ENCODE measurements at places on chromosomes 7 and 10.

GRCh38 chr7:149862156-149862555 is 11.6 kb upstream of the ATP6V0E2 start:
- DNase-seq, result no peak

DNA sequence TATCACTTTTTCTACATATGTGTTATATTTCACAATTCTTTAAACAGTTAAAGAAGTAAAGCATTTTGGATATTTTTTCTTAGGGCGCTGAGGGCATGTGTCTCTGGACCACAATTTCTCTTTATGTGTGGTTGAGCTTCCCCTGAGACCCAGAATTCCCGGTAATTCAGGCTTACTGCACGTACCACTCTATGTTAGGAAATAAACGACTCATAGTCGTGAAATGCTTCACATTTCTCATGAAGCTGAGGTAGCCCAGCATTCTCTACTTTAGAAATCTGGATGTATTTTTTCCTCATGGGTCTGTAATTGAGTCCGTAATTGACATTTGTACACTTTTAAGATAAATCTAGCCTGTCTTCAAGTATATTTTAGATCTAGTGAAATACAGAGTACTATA is 170.6 kb downstream of the FZD1 start:
- no peak for DNase-seq

- no peak for DNase-seq
These were observed 42.2 kb downstream of the BMPR1A start for GRCh38 chr10:86798611-86799010.

DNA sequence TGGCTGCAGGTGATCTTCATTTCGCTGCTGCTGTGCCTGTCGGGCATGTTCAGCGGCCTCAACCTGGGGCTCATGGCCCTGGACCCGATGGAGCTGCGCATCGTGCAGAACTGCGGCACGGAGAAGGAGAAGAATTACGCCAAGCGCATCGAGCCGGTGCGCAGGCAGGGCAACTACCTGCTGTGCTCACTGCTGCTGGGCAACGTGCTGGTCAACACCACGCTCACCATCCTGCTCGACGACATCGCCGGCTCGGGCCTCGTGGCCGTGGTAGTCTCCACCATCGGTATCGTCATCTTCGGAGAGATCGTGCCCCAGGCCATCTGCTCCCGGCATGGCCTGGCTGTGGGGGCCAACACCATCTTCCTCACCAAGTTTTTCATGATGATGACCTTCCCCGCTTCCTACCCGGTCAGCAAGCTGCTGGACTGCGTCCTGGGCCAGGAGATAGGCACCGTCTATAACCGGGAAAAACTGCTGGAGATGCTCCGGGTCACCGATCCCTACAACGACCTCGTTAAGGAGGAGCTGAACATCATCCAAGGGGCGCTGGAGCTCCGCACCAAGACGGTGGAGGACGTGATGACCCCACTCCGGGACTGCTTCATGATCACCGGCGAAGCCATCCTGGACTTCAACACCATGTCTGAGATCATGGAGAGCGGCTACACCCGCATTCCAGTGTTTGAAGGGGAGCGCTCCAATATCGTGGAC is 1.3 kb downstream of the CNNM2 start:
- DNase-seq, result peak; percentile 19

DNA sequence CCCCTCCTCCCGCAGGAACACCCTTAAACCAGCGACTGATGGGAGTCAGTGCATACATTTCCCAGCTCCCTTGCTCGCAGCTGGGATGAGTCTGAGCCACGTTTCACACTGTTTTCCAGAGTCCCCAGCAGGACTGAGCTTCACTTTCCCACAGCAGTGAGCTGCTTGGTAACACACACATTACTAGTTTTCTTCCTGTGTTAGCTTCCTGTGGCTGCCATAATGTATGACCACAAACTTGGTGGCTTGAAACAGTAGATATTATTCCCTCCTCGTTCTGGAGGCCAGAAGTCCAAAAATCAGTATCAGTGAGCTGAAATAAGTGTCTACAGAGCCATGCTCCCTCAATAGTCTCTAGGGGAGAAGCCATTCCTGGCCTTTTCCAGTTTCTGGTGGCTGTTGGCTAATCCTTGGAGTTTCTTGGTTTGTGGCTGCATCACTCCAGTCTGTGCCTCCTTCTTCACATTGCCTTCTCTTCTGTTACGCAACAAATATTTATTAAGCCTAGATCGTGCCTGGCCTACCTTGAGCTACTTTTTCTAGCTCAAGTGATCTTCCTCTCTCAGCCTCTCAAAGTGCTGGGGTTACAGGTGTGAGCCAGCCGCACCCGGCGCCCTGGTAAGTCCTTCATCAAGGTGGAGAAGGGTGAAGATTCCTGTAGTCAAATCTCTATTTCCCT is 26.2 kb upstream of the CARD11 start:
- DNase-seq, result no peak

GRCh38 chr7:102042016-102042656 is 224.7 kb downstream of the CUX1 start:
- DNase-seq, result no peak

DNA sequence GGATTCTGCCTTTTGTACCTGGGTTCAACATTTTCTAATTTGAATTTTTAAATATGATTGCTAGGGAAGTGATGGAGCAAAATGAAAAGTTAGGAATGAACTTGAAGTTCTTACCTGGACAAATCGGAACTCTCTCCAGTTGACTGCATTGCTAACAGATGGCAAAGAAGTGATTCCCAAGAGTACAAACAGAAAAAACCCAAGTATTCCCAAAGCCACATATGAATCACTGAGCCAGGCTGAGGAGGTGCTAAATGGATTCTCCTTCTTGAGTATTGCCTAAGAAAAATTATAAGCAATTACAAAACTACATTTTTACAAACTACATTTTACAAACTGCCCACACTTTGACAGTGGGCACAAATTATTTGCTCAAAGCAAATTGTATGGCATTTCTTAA is 25.9 kb downstream of the STEAP4 start:
- no peak for DNase-seq

DNA sequence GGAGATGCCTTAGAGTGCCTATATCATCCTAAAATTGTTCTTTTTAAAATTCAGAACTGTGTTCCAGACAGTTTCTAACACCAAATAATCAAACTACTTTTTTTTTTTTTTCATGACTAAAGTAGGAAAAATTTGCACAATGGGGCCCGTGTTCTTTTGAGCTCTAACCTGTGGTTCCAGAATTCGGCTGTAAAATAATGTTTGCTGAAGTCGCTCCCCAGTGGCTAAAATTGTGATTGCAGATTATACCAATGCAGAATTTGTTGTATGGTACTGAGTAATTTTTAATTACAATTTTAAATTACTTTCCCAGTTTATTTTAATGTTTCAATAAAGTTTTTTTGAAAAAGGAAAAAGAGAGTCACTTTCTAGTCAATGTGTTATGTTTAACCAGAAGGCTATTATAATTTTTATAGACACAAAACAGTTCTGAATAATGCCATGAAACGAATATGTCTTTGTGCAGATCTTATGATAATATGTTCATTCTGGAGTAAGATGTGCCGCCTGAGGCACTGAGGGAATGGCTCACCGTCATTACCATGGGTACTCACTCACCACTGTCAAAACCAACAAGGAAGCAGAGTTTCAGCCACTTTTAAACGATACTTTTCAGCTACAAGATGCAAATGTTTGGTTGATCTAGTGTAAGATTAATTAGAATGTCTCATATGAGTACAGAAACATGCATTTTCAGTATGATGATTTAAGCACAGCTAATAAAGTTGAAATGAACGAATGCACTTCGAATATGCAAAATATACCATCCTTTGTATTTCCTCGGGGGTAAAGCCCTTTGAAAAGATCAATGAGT is 173.6 kb downstream of the PRKCQ start:
- no peak for DNase-seq

DNA sequence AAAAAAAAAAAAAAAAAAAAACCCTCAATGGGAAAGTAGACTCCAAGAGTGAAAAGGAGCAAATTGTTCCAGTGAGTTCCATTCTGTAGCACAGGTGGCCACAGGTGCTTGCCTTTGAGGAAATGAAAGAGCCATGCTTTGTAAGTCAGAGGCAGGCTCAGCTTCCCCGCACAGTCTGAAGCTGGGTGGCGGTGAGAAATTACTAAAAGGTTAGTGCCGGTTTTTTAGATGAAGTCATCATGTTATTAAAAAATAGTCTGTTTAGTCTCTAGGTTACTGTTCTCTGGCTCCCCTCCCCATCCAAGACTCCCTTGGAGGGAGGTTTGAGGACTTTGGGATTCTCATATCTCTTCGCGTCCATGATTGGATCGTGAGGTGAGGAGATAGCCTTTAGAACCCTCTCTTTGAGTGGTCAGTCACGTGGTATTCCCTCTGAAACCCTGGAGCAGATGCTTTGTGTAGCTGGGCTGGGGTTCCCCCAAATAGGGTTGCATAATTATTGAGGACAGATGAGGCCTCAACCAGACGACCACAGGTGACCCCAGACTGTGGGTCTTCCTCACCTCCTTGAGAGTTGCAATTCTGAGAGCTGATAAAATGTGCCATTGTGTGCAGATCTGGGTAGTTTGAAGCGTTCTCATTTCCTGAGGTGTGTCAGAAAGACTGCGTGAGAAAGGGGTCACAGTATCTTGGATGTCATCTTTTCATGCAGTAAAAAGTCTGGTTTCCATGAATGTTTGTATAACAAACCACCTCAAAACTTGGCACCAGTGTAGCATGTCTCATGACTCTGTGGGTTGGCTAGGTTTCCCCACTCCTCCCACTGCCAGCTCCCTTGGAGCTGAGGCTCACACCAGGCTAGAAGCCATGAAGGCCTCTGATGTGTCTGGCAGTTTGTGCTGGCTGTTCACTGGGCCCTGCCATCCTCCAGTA is 27.1 kb downstream of the OGDH start:
- DNase-seq, result no peak

DNA sequence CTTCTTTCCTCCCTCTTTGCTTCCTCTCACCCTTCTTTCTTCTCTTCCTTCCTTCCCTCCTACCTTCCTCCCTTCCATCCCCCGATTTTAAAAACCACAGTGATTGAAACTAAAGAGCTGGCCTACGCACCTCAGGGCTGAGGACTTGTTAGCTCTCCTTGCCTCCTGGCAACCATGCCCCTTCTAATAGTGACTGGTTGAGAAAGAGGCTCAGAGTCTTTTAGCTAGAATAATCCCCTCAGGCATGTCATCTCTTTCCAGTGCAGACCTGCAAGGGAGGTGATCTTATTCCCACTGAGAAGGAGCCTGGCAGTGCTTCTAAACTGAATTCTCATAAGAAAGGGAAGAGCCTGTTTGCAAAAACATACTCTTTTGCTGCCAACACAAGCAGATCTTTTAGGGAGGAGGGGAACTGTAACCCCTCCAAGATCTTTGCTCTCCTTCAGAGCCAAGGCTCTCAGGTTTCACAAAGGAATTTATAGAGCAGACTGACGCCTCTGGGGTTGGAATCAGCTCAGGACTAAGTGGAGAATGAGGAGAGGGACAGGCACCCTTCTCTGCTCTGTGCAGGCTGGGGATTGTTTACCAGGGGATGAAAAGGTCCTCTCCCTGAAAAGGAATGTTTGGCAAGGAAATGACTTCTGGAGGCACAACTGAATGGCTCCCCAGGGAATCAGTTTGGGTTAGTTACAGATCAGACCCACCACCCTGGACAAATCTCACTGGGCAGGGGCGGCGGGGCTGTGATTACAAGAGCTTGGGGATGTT is 9.4 kb upstream of the ANKRD1 start:
- peak; percentile 53 for DNase-seq

DNA sequence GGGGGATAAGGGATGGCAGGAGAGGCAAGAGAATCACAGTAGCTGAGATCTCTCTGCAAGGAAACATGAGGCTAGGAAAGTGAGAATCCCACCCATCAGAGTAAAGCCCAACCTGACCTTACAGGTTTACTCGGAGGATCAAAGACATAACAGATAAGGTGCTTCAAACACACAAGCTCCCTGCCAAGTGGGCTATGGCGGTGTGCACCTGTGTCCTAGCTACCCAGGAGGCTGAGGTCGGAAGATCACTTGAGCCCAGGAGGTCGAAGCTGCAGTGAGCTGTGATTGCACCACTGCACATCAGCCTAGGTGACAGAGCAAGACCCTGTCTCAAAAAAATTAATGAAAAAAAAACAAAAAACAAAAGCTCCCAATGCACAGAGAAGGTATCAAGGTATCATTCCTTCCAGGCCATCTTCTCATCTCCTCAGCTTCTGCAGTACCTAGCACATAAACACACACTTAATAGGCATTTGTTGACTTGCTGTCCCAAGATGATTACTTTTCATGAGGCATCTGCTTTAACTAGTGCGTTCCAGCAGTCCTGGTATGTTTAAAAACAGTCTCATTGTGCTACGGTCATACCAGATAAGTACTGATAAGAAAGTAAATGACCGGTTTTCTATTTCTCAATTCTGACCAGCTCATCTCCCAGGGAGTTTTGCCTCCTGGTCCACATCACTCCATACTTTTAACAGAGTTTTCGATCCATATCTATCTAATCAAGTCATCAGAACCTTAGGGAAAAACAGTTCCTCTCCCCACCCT is 13.3 kb downstream of the GNA12 start:
- DNase-seq, result no peak

- no peak for DNase-seq
These were observed 957.0 kb upstream of the LRRTM3 start for GRCh38 chr10:65968871-65969270.

DNA sequence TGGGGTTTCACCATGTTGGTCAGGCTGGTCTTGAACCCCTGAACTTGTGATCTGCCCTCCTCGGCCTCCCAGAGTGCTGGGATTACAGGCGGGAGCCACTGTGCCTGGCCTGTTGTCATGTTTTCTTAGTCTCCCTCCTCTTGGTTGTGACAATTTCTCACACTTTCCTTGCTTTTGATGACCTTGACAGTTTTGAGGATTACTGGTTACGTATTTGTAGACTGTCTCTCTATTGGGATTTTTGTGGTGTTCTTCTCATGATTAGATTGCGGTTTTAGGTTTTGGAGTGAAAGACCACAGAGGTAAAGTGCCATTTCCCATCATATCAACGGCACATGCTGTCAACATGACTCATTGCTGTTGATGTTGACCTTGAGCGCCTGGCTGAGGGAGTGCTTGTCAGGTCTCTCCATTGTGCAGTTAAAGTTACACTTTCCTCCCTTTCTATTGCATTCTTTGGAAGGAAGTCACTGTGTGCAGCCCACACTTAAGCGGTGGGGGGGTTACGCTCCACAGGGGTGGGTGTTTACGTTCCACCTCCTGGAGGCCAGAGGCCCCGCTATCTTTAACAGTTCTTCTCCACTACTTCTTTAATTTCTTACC is 10.8 kb downstream of the NEURL1 start:
- peak; percentile 78 for DNase-seq

- DNase-seq, result no peak
These were observed 10.6 kb upstream of the PWWP2B start for GRCh38 chr10:132386419-132386831.

DNA sequence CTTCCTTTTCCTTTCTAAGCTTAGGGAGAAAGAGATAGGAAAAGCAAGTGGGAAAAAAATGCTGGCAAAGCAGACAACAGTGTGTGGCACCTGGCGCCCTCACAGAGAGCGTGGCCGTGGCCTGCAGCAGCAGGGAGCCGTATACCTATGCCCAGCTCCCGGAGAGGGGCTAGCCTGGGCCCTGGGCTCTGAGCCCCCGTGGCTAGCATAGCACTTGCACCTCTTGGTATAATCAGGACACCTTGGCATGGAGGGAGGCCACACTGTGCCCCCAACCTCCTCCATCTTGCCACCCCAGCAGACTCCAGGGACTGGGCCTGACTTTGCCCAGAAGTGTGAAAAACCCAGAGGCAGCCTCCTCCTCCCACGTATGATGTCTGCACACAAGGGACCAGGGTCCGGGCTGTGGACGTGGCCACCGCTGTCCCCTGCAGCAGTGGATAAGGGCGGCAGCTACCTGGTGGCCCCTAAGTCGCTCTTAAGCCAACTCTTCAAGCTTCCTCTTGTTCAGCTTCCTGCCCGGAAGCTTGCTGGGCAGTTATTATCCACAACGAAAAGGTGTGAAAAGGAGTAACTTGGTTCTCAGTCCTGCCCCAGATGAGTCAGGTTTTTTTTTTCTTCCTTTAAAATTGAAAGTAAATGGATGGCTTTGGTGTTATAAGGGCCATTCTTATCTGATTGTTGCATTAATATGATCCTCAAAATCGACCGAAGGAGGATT is 249.1 kb upstream of the PITRM1 start:
- DNase-seq, result no peak

All from left kidney (tissue), 8 donors.